ENCODE measurements at places on chromosomes 1 and 21.
A peak's percentile ranks its signal among the peaks of the same experiment; 100 is the strongest.

DNA sequence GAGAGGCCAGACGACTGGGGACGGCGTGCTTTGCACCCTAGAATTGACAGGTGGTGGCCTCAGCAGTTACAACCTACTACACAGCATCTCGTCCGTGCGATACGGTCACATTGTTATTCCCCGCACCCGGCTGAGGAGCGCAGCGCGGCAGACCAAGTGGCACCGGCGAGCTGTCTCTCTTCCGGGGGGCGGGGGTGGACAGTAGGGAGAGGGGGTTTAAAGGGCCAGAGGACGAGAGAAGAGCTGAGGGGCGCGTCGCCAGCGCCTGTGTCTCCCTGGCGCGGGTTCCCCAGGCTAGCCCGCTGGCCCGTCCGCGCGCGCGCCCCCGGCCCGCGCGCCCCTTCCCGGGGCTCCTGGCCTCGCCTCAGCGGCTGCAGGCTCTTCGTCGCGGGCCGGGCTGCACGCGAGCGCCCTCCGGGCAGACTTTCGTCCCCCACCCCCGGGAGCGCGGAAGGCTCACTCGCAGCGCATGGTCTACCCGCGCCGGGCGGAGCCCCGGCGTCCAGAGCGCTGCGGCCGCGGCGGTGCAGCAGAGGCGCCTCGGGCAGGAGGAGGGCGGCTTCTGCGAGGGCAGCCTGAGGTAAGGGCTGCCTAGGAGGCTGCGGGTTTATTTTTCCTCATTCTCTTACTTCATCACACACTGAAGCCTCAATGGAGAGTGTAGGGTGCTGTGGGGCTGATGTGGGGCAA lies at the start of gene PDE4B:
PDE4B (plus strand) TSS at position 227 of the 690 bp plus-strand sequence.
- DNase-seq: peak; percentile 30

GRCh38 chr1:226698659-226699058 lies 40.4 kb downstream of the ITPKB start:
- no peak for DNase-seq

GRCh38 chr1:2481885-2482284 lies 5.8 kb downstream of the PLCH2 start:
- DNase-seq: no peak

DNA sequence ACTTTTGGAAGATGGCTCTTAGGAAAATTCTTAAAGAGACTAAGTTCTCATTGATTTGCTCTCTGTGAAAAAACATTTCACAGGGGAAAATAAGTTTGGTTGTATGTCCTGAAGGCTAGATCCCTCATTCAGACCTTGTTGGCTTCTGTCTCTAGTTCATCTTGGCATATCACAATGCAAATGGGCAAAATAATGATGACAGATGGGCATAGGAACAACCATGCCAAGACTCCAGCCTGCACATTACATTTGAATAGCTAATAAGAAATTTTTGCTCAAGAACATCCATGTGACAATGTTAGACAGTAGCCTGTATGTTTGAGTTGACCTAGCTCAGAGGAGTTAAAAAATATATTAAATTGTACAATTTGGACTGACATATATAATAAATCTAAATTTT lies 292.9 kb downstream of the PLA2G4A start:
- no peak for DNase-seq

DNA sequence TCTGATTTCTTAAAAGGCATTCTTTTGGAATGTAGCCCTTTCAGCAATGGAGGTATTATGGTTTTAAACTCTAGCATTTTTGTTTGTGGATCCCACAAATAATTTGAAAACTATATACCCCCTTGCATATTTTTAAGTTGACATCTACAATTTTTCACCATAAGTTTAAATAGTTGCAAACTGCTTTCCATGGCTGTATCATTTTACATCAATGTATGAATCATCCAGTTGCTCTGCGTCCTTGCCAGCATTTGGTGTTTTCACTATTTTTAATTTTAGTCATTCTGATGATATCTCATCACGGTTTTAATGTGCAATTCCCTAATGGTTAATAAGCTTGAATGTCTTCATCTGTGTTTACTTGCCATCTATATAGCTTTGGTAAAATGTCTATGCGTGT lies 20.7 kb downstream of the DIPK1A start:
- DNase-seq: no peak

Measured in left kidney (tissue), 8 donors.